ENCODE measurements at places on chromosomes 7 and 10.

GRCh38 chr7:121525155-121525819 is 129.2 kb upstream of the FAM3C start:
- DNase-seq, result no peak

GRCh38 chr10:18261063-18261610 is 120.9 kb downstream of the CACNB2 start:
- DNase-seq, result no peak

- DNase-seq, result no peak
These were observed 665.1 kb upstream of the GALNT17 start for GRCh38 chr7:70466725-70467364.

- no peak for DNase-seq
These were observed 28.7 kb downstream of the CRTAC1 start for GRCh38 chr10:98001736-98002135.

DNA sequence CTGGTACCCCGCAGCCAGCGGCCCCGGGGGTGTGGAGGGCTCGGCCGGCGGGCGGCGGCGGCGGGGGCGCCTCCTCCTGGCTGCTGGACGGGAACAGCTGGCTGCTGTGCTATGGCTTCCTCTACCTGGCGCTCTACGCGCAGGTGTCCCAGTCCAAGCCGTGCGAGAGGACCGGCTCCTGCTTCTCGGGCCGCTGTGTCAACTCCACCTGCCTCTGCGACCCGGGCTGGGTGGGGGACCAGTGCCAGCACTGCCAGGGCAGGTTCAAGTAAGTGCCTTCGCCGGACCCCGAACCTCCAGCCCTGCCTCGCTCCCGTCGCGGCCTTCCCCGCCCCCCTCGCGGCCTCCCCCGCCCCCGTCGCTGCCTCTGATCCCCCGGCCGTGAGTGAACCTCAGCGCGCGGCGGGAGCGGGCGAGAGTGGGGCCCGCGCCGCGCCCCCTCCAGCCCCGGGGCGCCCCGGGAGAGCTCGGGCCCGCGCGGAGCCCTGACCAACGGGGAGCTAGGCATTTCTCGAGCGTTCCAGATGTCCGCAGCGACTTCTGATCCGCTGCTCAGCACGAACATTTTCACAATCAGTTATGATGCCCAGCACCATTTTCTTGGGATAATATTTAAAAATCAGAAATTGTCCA is 727 bp downstream of the ATRNL1 start:
- DNase-seq, result no peak

DNA sequence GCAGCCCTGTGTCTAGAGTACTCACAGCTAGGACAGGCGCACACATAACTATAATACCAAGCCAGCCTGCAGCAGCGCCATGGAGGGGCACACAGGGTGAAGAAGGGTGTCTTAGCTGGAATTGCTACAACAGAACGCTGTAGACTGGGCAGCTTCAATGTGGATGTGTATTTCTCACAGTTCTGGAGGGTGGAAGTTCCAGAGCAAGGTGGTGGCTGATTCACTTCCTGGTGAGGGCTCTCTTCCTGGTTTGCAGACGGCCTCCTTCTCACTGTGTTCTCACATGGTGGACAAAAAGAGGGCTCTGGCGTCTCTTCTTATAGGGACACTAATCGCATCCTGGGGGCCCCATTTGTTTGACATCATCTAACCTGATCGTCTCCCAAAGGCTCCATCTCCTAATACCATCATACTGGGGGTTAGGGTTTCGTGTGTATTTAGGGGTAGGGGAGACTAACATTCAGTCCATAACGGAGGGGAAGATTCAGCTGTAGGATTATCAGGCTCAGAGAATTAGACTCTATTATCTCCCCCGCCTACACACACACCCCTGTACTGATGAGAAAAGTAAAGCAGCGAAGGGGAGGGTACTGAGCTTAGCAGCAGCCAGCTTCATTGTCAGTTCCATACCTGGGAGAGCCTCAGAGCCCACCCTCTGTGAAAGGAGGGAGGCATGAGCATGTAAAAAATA is 289.1 kb downstream of the CCDC3 start:
- no peak for DNase-seq

DNA sequence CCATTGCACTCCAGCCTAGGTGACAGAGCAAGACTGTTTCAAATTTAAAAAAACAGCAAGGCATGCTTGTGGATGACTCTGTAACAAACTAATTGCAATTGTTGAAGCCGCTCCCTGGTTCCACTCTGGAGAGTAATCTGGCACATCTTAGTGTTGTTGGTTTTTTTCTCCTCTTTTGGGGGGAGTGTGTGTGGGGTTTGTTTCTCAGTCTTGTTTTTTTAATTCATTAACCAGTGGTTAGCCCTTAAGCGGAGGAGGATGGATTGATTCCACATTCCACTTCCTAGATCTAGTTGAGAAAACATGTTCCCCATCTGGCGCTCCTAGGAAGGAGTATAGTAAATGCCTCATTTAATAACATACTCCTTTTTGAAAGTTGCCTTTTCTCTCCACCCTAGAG is 8.6 kb upstream of the ZNF713 start:
- DNase-seq, result no peak
